ENCODE measurements at places on chromosomes 6 and 20.

GRCh38 chr6:43833223-43833995 is 63.4 kb downstream of the VEGFA start:
- DNase-seq: no peak

- no peak for DNase-seq
Measured at GRCh38 chr6:33957131-33957891, 153.5 kb upstream of the MLN start.

GRCh38 chr6:136173519-136174507 is 76.3 kb downstream of the MTFR2 start:
- DNase-seq: no peak

DNA sequence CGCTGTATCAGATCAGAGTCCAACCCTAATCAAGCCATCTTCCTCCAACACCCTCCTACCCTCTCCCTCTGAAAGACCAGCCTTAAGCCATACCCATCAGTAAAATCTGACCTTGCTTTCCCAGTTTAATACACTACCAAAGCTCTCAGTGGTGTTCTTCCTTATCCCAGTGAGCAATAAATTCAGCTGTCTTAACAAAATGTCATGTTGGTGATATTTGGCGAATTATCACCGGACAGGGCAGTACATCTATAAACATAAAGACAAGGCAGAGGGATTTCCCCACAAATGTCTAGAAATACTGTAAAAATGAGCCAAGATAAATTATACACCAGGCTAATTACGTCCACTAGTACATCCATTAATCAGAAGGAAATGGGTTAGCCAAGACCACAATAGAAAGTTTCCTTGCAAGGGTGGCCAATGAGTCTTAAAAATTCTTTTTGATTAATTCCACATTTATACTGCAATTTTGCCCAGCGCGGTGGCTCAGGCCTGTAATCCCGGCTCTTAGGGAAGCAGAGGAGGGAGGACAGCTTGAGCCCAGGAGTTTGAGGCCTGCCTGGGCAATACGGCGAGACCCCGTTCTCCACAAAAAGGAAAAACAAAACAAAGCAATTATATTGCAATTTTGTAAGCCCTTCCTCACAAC is 905 bp downstream of the RARS2 start:
- DNase-seq: no peak

GRCh38 chr6:51842061-51842803 is 245.2 kb downstream of the PKHD1 start:
- DNase-seq: no peak

- no peak for DNase-seq
Measured at GRCh38 chr6:109469591-109470189, 13.3 kb downstream of the ZBTB24 start.

GRCh38 chr6:136889271-136890193 is 32.6 kb upstream of the SLC35D3 start:
- no peak for DNase-seq

DNA sequence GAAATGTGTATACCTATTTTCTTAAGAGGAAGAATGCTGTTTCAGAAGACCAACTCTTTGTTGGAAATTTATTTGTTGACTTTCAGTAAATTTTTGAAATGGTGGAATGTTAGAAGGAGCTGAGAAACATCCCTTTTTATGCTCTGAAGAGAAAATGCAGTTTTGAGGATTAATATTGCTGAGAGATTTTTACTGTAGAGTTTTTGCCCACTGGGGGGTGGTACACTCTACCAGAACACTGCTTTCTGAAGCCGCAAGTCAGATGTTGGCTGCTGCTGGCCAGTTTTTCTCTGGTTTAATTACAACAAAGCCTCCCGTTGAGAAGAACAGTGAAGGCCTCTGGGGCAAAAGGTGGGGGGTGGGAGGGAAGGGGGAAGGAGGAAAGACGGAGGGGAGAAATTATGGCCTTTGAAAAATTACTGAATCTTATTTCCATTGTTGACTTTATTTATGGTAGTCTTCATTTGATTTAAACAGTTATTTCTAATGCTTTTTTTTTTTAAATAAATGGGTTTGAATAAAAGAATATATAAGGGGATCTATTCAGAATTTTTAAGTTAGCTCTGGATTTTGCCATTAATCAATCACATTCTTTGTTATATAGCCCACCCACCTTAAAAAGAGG is 3.0 kb downstream of the FLRT3 start:
- no peak for DNase-seq

DNA sequence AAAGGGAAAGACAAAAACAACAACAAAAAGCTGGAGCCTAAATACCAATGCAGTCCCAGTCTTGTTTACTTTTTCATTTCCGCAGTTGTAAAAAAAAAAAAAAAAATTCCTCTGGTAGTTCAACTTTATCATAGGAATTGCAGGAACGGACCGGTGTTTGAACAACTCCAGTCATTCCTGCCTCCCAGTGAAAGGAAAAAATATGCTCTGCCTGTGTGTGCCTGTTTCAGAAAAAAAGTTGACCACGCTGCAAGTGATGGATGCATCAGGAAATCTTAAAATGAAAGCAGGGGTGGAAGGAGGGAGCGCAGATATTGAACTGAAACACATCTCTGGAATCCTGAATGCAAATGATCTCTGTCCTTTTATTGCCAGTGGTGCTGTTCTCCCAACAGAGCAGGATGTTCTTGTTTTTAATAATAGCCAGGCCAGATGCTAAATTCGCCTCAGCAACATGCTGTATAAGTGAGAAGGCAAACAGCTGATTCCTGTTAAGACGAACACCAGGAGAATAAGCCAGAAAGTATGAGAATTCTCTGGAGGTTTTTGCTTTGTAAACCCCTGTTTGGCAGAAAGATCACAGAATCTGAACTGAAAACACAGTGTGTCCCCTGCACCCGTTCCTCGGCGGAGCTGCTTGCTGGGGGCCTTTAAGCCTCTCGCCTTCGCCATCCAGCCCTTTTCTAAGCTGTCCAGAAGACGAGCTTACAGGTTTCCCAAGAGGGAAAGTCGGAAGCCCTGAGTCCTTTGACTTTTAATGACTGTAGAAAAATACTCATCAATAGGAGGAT is 178.4 kb upstream of the SUPT3H start:
- DNase-seq: no peak

- DNase-seq: no peak
Measured at GRCh38 chr6:47097092-47097945, 55.2 kb upstream of the ADGRF1 start.

- DNase-seq: no peak
Measured at GRCh38 chr20:44931911-44932310, 22.1 kb downstream of the PABPC1L start.

GRCh38 chr6:31870385-31870921 is 7.8 kb upstream of the NEU1 start:
- DNase-seq: no peak

- DNase-seq: peak; percentile 56
Measured at GRCh38 chr6:125906158-125906998, 50.2 kb upstream of the HINT3 start.

GRCh38 chr20:5148581-5148980 is 21.8 kb downstream of the CDS2 start:
- DNase-seq: no peak

- no peak for DNase-seq
Measured at GRCh38 chr6:53062169-53062539, 3.0 kb upstream of the FBXO9 start.

DNA sequence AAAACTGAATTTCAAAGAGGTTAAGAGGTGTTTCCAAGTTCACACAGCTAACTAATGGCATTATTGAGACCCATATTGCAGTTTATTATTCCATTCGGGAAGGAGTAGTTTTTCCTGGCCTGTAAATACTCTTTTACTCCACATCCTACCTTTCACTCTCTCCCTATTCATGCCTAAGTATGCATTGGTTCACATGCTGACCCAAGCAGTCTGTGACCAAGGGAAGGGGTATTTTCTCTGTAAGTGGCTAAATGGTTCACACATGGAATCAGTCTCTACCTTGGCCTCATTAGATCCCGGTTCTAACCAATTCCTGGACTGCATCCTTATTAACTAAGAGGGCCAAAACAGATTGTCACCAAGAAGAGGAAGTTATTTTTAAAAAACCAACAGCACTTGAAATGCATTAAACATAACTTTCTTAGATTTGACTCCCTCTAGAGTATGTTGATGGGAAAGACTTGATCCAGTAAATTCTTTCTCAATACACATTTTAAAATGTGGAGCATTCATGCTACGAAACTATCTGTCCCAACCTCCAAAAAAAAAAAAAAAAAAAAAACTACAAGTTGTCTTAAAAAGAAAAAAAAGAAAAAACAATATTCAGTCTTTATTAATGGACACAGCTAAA is 17.8 kb upstream of the RSPO3 start:
- no peak for DNase-seq

DNA sequence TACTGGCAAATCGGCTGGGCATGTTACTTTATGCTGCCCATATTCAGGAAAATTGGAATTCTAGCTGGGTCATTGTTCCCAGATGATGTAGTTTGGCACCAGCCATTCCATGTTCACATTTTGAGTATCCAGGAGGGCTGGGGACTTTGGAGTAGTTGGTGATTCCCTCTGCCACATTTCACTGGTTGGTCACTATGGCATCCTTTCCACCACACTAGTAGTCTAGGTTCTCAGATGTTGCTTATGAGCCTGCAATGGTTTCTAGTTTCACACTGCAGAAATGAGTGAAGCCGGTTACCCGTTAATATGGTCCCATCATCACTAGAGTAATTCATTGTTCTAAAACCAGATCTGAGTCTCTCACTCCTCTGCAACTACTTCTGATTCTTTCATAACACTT is 4.6 kb downstream of the PTPN1 start:
- DNase-seq: no peak

DNA sequence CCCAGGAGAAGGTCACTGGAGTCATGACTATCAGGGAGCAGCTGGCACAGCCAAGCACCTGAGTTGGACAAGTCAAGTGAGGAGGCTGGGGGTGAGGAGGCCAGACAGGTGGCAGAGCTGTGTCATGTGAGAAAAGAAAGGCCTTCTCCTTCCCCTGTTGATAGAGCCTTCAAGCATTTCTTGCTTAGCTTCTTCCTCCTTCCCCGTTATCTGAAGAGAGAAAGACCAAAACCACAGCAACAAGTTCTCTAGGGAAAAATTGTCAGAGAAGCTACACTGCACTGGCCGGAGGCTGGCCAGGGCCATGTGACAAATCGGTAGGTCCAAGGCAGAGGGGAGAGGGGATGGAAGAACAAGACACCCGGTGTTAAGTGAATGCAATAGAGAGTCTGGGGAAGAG is 202.1 kb upstream of the PRDM1 start:
- DNase-seq: no peak

GRCh38 chr6:35586542-35586941 is 73.8 kb upstream of the TULP1 start:
- no peak for DNase-seq

DNA sequence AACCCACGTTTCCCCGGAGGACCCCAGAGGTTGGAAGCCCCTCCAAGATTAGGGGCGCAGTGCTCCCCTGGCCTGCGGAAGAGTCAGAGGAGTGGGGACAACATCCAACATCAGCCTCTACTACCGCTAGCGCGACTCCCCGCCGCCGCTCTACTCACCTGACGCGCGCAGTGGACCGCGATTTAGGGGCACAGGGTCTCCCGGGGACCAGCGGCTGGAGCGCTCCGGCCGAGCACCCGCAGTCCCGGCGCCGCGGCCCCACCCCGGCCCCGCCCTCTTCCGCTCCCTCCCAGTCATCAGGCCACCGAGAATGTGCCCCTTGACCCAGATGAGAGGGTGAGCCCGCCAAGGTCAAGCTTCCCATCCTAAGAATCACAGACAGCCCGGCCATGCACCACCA is at the start of gene ZFP57:
Gene ZFP57, minus strand, starts transcription at position 249 of the 400 bp plus-strand sequence. CDS start 4,149 bp downstream, outside the sequence.
- no peak for DNase-seq

DNA sequence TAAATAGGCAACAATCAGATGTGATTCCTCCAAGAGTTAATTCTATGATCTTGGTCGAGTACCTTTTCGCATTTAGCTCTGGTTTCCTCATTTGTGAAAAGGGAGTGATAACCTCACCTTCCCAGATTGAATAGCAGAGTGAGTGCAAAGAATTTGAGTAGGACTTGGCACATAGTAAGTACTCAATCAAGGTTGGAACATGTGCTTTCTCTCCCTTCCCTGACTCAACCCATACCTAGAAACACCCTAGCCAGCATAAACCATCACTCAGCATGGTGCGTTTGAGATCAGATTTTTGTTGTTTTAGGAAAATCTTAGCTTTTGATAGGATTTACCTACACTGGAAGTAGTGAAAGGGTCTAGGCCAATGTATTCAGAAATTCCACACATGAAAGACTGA is 333.4 kb upstream of the NT5E start:
- DNase-seq: no peak

DNA sequence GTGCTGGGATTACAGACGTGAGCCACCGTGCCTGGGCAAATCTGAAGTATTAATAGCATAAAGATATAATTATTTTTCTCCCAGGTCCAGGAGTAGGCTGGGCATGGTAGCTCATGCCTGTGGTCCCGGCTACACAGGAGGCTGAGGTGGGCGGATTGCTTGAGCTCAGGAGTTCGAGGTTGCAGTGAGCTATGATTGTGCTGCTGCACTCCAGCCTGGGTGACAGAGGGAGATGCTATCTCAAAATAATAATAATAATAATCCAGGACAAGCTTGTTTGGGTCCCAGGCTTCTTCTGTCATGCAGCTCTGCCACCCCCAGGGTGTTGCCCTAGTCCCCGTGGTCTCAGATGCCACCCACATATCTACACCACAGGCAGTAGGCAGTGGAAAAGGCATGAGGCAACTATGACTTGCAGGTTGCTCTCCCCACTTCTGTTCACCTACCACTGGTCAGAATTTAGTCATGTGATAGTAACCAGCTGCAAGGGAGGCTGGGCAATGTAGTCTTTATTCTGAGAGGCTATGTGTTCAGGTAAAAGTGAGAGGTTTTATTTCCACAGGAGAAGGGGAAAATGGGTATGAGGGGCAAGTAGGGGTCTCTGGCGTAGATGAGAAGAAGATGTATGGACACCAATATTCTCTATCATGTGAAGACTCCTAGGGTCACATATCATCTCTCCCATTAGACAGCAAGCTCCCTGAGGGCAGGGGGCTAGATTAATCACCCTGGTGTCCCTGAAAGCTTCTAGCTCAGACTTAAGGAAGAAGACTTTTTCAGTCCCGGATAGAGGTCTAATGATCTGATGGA is 25.7 kb downstream of the TCF15 start:
- no peak for DNase-seq

- no peak for DNase-seq
Measured at GRCh38 chr20:62323980-62324906, 21.4 kb downstream of the ADRM1 start.

DNA sequence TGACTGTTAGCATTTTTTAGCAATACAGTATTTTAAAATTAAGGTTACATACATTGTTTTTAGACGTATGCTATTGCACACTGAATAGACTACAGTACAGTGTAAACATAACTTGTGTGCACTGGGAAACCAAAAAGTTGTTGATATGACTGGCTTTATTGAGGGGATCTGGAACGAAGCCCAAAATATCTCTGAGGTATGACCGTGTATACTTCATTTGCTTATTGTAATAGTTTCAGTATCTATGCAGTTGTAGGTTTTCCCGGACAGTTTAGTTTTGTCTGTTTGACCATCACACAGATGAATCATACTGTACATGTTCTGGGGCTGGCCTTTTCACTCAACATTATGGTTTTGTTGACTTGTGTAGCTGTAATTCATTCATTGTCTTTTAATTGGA is 6.9 kb upstream of the ZBTB12 start:
- no peak for DNase-seq

DNA sequence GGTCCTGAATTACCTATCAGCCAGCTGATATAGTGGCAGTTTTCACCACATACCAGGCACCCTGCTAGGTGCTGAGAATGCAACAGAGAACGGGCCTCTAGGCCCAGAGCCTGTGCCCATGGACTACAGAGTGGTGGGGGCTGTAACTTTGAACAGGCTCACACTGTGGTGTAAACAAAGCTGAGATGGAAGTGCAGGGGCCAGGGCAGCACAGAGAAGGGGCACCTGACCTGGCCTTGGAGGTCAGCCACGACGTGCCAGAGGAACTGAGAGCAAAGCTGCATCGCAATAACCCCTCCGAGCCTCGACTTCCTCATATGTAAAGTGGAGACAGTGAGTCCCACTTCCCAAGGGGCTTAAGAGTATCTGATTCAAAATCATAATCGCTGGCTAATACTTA is 105.8 kb downstream of the MAFB start:
- no peak for DNase-seq
